ENCODE measurements at places on chromosomes 2 and 18.

DNA sequence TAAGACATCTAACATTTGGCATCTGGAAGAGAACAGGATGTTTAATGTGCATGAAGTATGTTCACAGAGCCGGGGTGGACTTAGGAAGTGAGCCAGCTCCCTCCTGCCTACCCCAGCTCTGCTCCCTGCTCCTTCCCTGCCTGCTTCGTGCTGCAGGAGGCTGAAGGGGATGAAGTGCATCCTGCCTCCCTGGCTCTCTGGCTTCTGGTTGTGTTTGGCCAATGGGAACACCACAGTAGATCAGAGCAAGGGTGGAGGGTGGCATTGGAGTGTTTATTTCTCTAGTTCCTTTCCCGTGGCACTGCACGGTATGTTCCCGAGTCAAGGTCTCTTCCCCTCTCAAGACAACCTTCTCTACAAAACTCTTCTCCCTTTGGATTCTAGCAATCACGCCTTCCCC is 379.9 kb downstream of the CLIP4 start:
- H3K4me1 ChIP-seq = no peaks in the 10 kb centered on the region
- peaks cover 4% of the 10 kb centered on the region for H3K27me3 ChIP-seq
- H3K27ac ChIP-seq = no peak overlapping the region

DNA sequence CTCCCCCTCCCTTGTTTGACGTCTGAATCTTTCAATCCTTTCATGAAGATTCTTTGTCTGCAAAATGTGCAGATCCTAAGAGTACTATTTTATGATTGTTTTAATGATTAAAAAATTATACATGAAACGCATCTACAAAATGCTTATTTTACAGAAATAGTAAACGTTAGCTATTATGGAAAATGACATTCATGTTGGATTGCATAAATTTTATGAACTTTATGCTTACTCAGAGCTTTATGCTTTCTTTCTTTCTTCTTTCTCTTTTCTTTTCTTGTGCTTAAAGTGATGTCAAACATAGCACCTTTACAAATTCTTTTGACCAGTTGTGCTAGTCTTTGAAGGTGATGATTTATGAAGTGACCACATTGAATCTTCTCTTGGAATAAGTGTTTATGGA is 805.4 kb downstream of the ADCYAP1 start:
- no peaks in the 10 kb centered on the region for H3K27me3 ChIP-seq
- no peaks in the 10 kb centered on the region for H3K36me3 ChIP-seq
- no peak overlapping the region for H3K27ac ChIP-seq
- no peak overlapping the region for H3K4me3 ChIP-seq
- H3K4me1 ChIP-seq = no peaks in the 10 kb centered on the region

DNA sequence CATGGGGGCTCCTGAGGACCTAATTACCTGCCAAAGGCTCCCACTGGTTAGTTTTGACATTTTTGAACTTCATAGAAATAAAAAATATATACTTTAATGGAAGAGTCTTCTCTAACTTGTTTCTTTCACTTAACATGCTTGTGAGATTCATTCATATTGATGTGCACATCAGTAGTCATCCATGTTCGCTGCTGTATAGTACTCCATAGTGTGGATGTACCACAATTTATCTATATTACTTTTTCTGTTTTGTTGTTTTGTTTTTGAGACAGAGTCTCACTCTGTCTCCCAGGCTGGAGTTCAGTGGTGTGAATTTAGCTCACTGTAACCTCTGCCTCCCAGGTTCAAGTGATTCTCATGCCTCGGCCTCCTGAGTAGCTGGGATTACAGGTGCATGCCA is 22.8 kb upstream of the EMILIN2 start:
- no peaks in the 10 kb centered on the region for H3K36me3 ChIP-seq
- no peaks in the 10 kb centered on the region for H3K4me1 ChIP-seq
- peaks cover 4% of the 10 kb centered on the region for H3K27me3 ChIP-seq
- H3K4me3 ChIP-seq = no peak overlapping the region

- H3K27me3 ChIP-seq = no peaks in the 10 kb centered on the region
- no peak overlapping the region for H3K27ac ChIP-seq
- peaks cover 5% of the 10 kb centered on the region for H3K36me3 ChIP-seq
- no peak overlapping the region for H3K4me3 ChIP-seq
- no peak for DNase-seq
Measured at GRCh38 chr2:178927173-178927572, 120.0 kb upstream of the TTN start.
